Lung (tissue), 17 donors: ENCODE measurements at places on chromosomes 6 and 20. TPM values are rescaled to one million over a fixed set of nuclear protein-coding genes. Genes with fewer than 3 reads are reported as not detected.

- H3K27me3 ChIP-seq = no peaks in the 10 kb centered on the region
- H3K27ac ChIP-seq = no peak overlapping the region
- H3K4me1 ChIP-seq = no peaks in the 10 kb centered on the region
- H3K36me3 ChIP-seq = no peaks in the 10 kb centered on the region
- no peak for DNase-seq
Observed at GRCh38 chr20:42260184-42260583, 642.0 kb upstream of the CHD6 start.

DNA sequence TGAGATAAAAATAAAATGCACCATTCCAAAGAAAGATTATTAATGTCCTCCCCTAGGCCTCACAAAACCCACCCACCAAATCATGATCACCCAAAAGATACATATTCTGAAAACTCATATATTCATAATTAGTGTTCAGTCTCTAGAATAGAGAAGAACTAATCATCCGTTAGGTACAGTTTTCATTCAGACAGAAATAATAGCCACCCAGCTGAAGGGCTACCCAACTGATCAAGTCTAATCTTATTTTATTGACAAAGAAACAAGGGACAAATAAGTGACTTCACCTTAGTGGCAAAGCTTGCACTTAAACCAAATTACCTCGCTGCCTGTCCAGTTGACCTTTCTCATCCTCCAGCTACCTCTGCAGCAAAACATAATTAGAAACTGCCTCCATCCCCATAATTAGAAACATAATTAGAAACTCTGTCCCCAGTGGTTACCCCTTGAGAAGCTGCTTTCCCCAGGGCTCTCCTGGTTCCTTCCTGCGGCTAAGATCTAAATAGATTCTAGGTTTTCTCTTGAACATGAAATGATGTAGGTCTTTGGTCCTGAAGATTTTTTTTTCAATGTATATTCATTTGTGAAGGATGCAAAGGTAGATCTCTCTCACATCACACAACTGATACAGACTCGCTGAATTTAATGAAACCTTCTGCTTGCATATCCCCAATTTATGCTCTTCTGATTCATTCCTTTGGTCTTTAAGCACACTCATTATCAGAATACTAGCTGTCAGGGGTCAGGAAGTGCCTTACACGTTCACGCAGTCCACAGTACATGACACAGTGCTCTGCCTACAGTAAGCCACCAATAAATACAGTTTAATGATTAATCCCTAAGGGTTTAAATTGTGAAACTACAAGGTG, 46.3 kb downstream of the HBS1L start:
- H3K27me3 ChIP-seq = no peaks in the 10 kb centered on the region
- no peaks in the 10 kb centered on the region for H3K36me3 ChIP-seq
- H3K27ac ChIP-seq = no peak overlapping the region
- no peak for DNase-seq
- no peak overlapping the region for H3K4me3 ChIP-seq

- H3K4me1 ChIP-seq = no peaks in the 10 kb centered on the region
- H3K4me3 ChIP-seq = no peak overlapping the region
- no peaks in the 10 kb centered on the region for H3K36me3 ChIP-seq
- no peak for DNase-seq
- no peaks in the 10 kb centered on the region for H3K27me3 ChIP-seq
- peak overlapping the region; percentile 3 for H3K27ac ChIP-seq
Observed at GRCh38 chr6:36126553-36127458, 3.5 kb upstream of the MAPK13 start.

- peaks cover 13% of the 10 kb centered on the region for H3K4me1 ChIP-seq
- H3K4me3 ChIP-seq = no peak overlapping the region
- H3K36me3 ChIP-seq = no peaks in the 10 kb centered on the region
- H3K27ac ChIP-seq = peak overlapping the region; percentile 45
- H3K27me3 ChIP-seq = no peaks in the 10 kb centered on the region
Observed at GRCh38 chr6:90175627-90176538, 120.8 kb downstream of the BACH2 start.

- H3K36me3 ChIP-seq = peaks cover 32% of the 10 kb centered on the region
- no peak overlapping the region for H3K27ac ChIP-seq
- no peaks in the 10 kb centered on the region for H3K27me3 ChIP-seq
Observed at GRCh38 chr20:37220731-37221130, 40.9 kb downstream of the GHRH start.

DNA sequence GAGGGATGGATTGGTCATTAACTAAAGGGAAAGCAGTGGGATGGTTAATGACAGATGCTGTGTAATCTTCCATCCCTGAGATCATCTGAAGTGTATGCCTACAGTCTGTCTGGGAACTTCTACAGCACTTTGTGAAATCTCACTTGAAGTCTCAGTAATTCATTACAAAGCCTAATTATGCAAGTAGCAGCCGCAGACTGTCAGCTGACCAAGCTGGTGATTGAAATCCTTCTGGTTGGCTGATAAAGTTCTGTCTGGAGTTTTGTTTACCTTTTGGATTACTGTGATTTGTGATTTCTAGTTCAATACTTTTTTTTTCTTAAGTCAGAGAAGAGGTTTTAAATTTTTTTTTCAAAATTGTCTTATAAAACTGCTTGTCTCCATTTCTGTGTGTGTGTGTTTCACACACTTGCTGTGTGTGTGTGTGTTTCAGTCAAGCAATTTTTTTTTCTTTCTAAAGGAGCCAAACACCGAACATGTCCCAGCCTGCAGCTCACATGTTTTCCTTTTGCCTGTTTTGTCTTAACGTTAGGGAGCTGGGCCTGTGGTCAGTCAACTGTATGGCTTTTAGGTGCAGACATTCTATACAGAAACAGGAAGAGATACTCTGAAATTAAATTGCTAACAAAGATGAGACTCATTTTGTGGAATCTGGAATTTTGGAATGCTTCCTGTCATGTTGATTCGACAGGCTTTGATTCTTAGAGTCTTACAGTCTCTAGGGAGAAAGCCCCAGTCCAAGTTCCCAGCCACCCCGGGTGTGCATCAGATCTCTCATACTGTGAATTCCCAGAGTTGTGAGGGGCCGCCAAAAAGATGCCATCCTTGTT, 28.5 kb upstream of the ADGRF4 start:
- DNase-seq = peak; percentile 37
- no peaks in the 10 kb centered on the region for H3K36me3 ChIP-seq
- no peak overlapping the region for H3K27ac ChIP-seq
- H3K4me3 ChIP-seq = no peak overlapping the region
- peaks cover 9% of the 10 kb centered on the region for H3K4me1 ChIP-seq
- H3K27me3 ChIP-seq = no peaks in the 10 kb centered on the region

DNA sequence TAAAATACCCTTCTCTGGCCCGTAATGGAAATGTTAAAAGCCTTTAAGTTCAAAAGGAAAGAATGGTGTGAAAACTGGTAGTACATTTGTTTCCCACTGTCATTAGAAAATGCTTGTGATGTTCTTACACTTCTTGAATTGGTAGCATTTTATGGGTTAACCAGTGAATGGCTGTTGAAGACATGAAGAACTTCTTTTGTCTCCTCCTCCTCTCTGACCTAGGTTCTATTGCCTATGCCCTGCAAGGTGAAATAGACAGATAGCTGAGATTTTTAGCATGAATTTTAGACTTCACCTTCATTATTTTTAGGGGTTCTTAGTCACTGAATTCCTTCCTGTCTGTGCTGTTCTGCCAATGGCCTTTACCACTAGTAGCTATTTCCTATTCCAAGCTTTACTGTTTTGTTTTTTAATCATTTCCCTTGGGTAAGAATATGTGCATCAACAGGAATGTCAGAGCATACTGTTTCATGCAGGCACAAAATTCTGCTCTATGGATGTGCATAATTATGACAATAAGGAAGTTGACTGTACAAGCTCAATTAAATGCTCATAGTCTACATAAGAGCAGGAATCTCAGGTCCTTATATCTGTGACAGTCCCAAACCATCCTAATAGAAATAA, 4.9 kb downstream of the TNFAIP3 start:
- H3K27ac ChIP-seq = peak overlapping the region; percentile 11
- no peaks in the 10 kb centered on the region for H3K4me1 ChIP-seq
- H3K36me3 ChIP-seq = peaks cover 12% of the 10 kb centered on the region
- DNase-seq = no peak

DNA sequence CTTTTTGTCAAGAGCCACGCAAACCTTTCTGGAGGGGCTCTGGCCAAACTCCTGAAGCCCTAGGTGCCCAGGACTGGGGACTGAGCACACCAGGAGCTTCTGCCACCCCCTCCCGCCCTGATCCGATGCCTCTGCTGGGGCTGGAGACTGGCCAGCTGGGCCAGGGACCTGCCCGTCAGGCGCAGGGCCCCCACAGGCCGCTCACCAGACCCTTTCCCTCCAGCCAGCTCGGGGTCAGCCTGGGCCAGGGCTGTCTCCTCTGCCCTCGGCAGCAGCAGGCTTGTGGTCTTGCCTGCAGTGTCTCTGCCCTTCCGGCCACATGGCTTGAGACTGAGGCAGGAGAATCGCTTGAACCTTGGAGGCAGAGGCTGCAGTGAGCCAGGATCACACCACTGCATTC, 14.6 kb downstream of the RTEL1 start:
- DNase-seq = no peak
- peaks cover 17% of the 10 kb centered on the region for H3K36me3 ChIP-seq

- no peaks in the 10 kb centered on the region for H3K36me3 ChIP-seq
Observed at GRCh38 chr20:16574656-16575355, 1.6 kb upstream of the KIF16B start.

DNA sequence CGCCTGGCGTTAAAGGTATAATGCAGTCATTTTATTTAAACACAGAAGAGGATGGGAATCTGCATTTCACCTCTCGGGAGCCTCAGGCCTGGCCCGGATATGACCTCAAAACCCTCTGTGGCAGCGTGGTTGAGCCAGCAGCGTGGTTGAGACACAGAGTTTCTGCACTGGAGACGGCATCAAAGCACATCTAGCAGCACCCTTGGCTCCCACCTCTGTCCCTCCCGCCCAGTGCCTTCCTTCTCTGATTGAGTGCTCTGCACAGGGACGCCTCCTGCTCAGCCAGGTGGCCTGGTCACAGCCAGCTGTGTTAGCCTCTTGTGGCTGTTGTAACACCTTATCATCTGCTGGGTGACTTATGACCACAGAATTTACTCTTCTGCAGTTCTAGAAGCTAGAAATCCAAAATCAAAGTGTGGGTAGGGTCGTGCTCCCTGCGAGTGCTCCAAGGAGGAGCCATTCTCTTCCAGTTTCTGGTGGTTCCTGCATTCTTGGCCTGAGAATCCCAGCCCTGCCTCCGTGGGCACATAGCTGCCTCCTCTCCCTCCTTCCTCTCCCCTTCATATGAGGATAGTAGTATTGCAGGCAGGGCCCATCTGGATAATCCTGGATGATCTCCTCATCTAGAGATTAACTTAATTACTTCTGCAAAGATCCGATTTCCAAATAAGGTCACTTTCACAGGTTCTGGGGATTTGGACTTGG, 156.7 kb downstream of the SYCP2 start:
- no peak overlapping the region for H3K27ac ChIP-seq
- H3K4me1 ChIP-seq = no peaks in the 10 kb centered on the region
- no peaks in the 10 kb centered on the region for H3K36me3 ChIP-seq
- no peak overlapping the region for H3K4me3 ChIP-seq
- no peak for DNase-seq
- no peaks in the 10 kb centered on the region for H3K27me3 ChIP-seq

DNA sequence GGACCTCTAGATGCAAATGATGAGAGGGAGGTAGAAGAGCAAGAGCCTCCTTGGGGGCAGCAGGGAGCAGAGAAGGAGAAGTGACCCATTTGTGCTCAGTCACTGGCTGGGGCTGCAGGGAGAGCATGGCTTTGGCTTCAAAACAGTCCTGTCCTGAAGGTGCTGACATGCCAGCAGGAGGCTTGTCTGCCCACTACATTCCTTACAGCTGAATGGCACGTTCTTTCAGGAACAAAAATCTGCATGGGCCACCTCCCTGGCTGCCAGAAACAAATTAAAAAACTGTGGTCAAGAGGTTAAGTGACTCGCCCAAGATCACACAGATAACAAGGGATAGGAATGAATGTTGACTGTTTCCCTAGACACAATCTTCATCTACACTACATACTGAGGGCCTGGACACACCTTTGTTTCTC, 188.8 kb downstream of the HIVEP2 start:
- DNase-seq = no peak
- H3K4me1 ChIP-seq = no peaks in the 10 kb centered on the region
- H3K4me3 ChIP-seq = no peak overlapping the region
- H3K36me3 ChIP-seq = peaks cover 12% of the 10 kb centered on the region
- no peak overlapping the region for H3K27ac ChIP-seq

GRCh38 chr6:77074037-77074713, 389.1 kb downstream of the HTR1B start:
- no peaks in the 10 kb centered on the region for H3K27me3 ChIP-seq
- H3K4me3 ChIP-seq = no peak overlapping the region
- H3K4me1 ChIP-seq = no peaks in the 10 kb centered on the region
- DNase-seq = no peak

DNA sequence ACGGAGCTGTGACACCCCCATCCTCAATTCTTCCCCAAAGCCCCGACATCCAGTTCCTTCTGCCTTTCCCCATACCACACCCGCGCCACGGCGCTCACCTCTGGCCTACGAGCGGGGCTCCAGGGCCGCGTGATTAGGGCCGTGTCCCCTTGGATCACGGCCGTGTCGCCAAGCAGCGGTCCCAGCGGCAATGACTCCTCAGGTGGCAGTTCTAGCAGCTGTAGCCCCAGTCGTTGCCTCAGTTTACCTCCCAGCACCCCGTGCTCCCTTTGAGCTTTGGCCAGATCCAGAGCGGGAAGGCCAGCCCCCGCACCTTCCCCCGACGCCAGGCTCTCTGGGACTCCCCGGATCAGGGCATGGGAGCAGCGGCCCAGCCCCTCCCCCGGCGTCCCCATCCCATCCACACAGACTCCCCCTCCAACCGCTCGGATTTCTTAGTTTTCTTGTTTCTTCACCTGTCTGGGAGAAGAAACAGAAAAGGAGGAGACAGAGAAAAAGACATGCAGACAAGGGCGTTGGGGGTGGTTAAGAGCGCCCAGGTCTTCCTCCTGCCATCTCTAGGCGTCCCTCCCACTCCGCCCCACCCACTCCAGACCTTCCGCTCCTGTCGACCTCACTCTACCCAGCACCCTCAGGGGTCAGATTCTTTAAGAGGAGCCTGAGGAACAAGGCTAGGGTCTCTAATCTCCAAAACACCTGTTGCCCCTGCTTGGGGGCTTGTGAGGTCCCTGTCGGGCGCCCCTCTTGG, at the start of gene DDAH2:
DDAH2 (minus strand) TSS at position 533 of the 748 bp plus-strand sequence; CDS start at position 395, 138 bp downstream.
- peak within 1 kb of the TSS; percentile 36 for H3K4me3 ChIP-seq
- H3K27ac ChIP-seq = peak within 1 kb of the TSS; percentile 93
- no peaks in the 10 kb centered on the region for H3K27me3 ChIP-seq

The RRAGD gene
- 40.2 TPM for total RNA-seq

The ACTL10 gene
- total RNA-seq = 3.4 TPM

The RGS17 gene
- 1.7 TPM for total RNA-seq

The TDRD6 gene
- total RNA-seq = 1.8 TPM

The MARCKS gene
- 140 TPM for total RNA-seq

The USP49 gene
- 8.6 TPM for total RNA-seq

The BRD2 gene
- 178 TPM for total RNA-seq

The TRIM31 gene
- not detected for total RNA-seq

The SLC22A1 gene
- total RNA-seq = 2.5 TPM

The RNF217 gene
- total RNA-seq = 58.6 TPM

The ARFGEF3 gene
- total RNA-seq = 28.1 TPM

The GMPR gene
- total RNA-seq = 16.6 TPM
